ENCODE measurements at places on chromosomes 7 and 10. TPM values are rescaled to one million over a fixed set of nuclear protein-coding genes. Genes with fewer than 3 reads are reported as not detected.

OPALIN gene
- 0.50 TPM for polyA plus RNA-seq

PTPRE gene
- polyA plus RNA-seq, result 98.0 TPM

SPOCK2 gene
- polyA plus RNA-seq, result 71.1 TPM

SCIN gene
- polyA plus RNA-seq, result not detected

AZGP1 gene
- polyA plus RNA-seq, result not detected

ABCA13 gene
- polyA plus RNA-seq, result not detected

WDR86 gene
- not detected for polyA plus RNA-seq

RNF133 gene
- not detected for polyA plus RNA-seq

C10orf95 gene
- polyA plus RNA-seq, result not detected

PNLIPRP3 gene
- not detected for polyA plus RNA-seq

SPDYE3 gene
- 1.0 TPM for polyA plus RNA-seq

HTRA1 gene
- polyA plus RNA-seq, result 73.1 TPM

HIBADH gene
- polyA plus RNA-seq, result 25.7 TPM

GALNT17 gene
- polyA plus RNA-seq, result 32.0 TPM

DDC gene
- polyA plus RNA-seq, result 7.0 TPM

OPN1SW gene
- 0.97 TPM for polyA plus RNA-seq

CPN1 gene
- polyA plus RNA-seq, result not detected

OR2A42 gene
- polyA plus RNA-seq, result not detected

CBLL1 gene
- 17.2 TPM for polyA plus RNA-seq

PHF14 gene
- 42.6 TPM for polyA plus RNA-seq

CAMK1D gene
- 8.0 TPM for polyA plus RNA-seq

BHLHA15 gene
- not detected for polyA plus RNA-seq

GSTO2 gene
- polyA plus RNA-seq, result 26.0 TPM

IQCE gene
- 1.1 TPM for polyA plus RNA-seq

TDRD1 gene
- 3.0 TPM for polyA plus RNA-seq

TMEM236 gene
- polyA plus RNA-seq, result 0.13 TPM

HKDC1 gene
- 1.6 TPM for polyA plus RNA-seq

NEUROD6 gene
- polyA plus RNA-seq, result 0.11 TPM

MCM10 gene
- polyA plus RNA-seq, result 0.12 TPM

CALML5 gene
- not detected for polyA plus RNA-seq

STOX1 gene
- 9.3 TPM for polyA plus RNA-seq

MEOX2 gene
- not detected for polyA plus RNA-seq

PAPOLB gene
- polyA plus RNA-seq, result not detected

PLXNA4 gene
- polyA plus RNA-seq, result 4.0 TPM

TMEM60 gene
- 162 TPM for polyA plus RNA-seq

UPK3BL1 gene
- polyA plus RNA-seq, result 10.9 TPM

GPR15LG gene
- polyA plus RNA-seq, result not detected

ACHE gene
- 0.73 TPM for polyA plus RNA-seq

PTPRZ1 gene
- polyA plus RNA-seq, result 89.8 TPM

WEE2 gene
- polyA plus RNA-seq, result not detected

ASIC3 gene
- 3.1 TPM for polyA plus RNA-seq

TRIM74 gene
- polyA plus RNA-seq, result not detected

DPYSL4 gene
- polyA plus RNA-seq, result 2.8 TPM

IQUB gene
- polyA plus RNA-seq, result 0.34 TPM

MMS19 gene
- polyA plus RNA-seq, result 39.6 TPM

APBB1IP gene
- polyA plus RNA-seq, result not detected

LIPA gene
- polyA plus RNA-seq, result 33.1 TPM

SLIT1 gene
- 13.6 TPM for polyA plus RNA-seq

TRIM50 gene
- not detected for polyA plus RNA-seq

NUTM2B gene
- polyA plus RNA-seq, result not detected

PCDH15 gene
- 2.6 TPM for polyA plus RNA-seq

UNCX gene
- not detected for polyA plus RNA-seq
